CD14-positive monocyte (primary cell): ENCODE measurements at places on chromosomes 16 and 17.

GRCh38 chr17:28942925-28943324 is 8.4 kb downstream of the PHF12 start:
- no peaks in the 10 kb centered on the region for H3K27me3 ChIP-seq
- H3K4me1 ChIP-seq, result peaks cover 14% of the 10 kb centered on the region
- H3K27ac ChIP-seq, result no peak overlapping the region
- no peak for DNase-seq
- peaks cover 32% of the 10 kb centered on the region for H3K36me3 ChIP-seq

DNA sequence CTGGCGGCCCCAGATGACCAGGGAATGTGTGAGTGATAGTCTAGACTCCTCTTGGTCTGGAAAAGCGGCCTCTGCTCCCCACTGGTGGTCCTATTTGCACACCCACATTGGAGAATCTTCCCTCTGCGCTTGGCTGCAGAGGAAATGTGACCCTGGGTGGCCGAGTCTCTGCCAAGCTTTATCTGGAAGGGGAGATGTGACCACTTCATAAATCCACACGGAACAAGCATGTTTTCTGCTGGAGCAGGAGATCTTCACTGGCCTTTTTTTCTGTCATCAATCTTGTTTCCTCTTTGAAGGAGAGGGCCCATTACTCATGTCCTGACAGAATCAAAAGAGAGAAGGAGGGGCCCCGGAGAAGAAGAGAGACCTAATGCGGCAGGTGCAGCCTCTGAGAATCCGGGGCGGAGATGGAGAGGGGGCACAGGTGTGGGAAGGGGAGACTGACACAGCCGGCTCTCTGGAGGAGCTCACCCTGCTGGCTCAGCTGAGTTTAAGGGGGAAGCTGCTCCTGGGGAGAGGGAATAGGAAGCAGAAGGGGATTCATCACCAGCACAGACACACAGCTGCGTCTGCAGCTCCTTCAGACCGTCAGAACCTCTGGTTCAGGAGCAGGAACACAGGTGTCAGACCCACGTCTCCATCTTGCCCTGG is 116.3 kb downstream of the SOX9 start:
- no peaks in the 10 kb centered on the region for H3K27me3 ChIP-seq
- H3K27ac ChIP-seq, result no peak overlapping the region
- H3K36me3 ChIP-seq, result no peaks in the 10 kb centered on the region
- H3K4me3 ChIP-seq, result no peak overlapping the region
- DNase-seq, result no peak

GRCh38 chr17:27332485-27333409 is 38.8 kb downstream of the WSB1 start:
- peak; percentile 98 for DNase-seq
- no peaks in the 10 kb centered on the region for H3K36me3 ChIP-seq
- no peaks in the 10 kb centered on the region for H3K27me3 ChIP-seq
- peak overlapping the region; percentile 48 for H3K4me3 ChIP-seq
- H3K27ac ChIP-seq, result peak overlapping the region; percentile 92

- no peaks in the 10 kb centered on the region for H3K4me1 ChIP-seq
- H3K27ac ChIP-seq, result no peak overlapping the region
- no peak overlapping the region for H3K4me3 ChIP-seq
- H3K27me3 ChIP-seq, result no peaks in the 10 kb centered on the region
- H3K36me3 ChIP-seq, result no peaks in the 10 kb centered on the region
Observed at GRCh38 chr17:43578699-43579565, 32.8 kb upstream of the ETV4 start.

DNA sequence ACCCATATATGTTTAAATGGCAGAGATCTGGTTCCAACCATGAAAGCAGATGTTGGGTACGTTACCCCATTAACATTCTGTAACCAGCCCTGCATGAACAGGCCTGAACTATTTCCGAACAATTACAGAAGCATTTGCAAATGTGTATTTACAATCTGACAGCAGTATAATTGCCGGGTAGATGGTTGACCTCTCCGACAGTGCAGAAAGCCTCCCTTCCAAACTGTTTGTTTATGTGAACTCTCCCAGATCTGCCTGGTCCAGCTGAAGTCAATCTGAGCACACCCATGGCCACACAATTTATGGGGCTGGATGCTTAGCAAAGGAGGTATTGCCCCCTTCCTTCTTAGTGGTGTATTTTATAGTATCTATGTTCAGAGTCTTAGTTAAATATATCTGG is 21.8 kb downstream of the NUDT7 start:
- H3K27me3 ChIP-seq, result peaks cover 4% of the 10 kb centered on the region
- H3K36me3 ChIP-seq, result no peaks in the 10 kb centered on the region
- H3K4me3 ChIP-seq, result no peak overlapping the region
- H3K4me1 ChIP-seq, result no peaks in the 10 kb centered on the region

- no peaks in the 10 kb centered on the region for H3K27me3 ChIP-seq
- H3K27ac ChIP-seq, result no peak overlapping the region
- H3K4me1 ChIP-seq, result no peaks in the 10 kb centered on the region
- no peak for DNase-seq
- H3K4me3 ChIP-seq, result no peak overlapping the region
Observed at GRCh38 chr17:18145811-18146210, 37.3 kb downstream of the MYO15A start.

DNA sequence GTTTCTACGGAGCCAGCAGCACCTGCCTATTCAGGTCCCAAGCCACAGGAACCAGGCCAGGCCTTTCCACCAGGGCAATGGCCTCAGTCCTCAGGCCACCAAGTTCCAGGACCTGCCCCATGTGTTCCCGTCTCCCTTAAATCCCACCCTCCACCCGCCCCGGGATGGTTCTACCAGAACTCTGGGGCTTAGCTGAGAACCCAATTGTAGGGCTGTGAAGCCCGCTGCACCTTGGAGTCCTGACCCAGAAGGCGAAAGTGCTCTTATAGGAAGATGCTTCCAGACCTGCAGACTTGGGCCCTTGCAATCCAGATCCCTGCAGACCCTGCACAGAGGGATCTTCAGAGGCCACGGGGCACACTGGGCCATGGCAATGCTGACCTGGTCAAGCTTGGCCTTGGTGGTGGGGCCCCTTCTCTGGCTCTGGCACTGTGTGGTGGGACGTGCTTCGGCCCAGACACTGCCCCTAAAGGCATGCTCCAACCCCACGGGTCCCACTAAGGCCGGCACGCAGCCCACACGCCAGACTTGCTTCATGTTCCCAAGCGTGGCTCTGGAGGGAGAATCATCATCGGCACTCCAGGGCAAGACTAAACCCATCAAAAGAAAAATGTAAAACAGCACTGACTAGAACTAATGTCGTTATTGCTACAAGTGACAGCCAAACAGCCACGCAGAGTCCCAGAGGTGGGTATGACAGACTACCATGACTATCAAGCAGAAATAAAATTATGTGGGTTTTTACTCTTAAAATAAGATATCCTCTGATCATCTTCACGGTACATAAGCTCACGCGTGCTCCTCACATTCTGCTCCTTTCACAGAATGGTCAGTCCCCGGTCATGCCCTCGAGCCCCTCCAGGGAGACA is 41.3 kb upstream of the ATP2A3 start:
- H3K4me3 ChIP-seq, result no peak overlapping the region
- H3K27me3 ChIP-seq, result peaks cover 4% of the 10 kb centered on the region
- no peak for DNase-seq
- peaks cover 18% of the 10 kb centered on the region for H3K4me1 ChIP-seq
- H3K27ac ChIP-seq, result no peak overlapping the region
- H3K36me3 ChIP-seq, result peaks cover 55% of the 10 kb centered on the region
